Stimulated activated CD8-positive, alpha-beta memory T cell treated with anti-CD3 and anti-CD28 coated beads, Interleukin-4, amount 100 ng/mL, for 1 hour (primary cell): ENCODE measurements at places on chromosomes 5 and 9.

DNA sequence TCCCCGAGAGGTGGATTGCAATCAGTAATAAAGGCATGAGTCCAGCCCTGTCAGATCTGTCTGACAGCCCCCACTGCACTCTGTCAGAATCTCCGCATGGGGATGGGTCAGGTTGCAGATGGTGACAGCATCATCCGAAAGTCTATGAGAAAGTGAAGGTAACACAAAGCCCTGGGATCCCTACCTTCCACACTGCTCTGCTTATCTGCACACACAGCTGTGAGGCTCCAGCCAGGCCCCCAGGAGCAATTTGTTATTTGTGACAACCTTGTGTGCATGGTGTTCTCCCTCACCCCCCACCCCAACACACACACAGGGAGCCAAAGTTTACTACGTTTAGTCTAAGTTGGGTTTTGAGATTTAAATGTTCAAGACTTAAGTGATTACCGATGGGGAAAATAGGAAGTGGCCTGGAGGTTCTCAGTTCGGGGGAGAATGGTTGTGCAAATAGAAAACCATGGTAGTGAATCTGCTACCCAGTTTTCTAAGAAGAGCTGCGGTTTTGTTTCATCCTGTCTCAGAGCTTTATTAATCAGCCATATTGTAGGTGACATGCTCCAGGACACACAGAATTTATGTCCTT, 92.7 kb downstream of the SV2C start:
- no peak for DNase-seq

DNA sequence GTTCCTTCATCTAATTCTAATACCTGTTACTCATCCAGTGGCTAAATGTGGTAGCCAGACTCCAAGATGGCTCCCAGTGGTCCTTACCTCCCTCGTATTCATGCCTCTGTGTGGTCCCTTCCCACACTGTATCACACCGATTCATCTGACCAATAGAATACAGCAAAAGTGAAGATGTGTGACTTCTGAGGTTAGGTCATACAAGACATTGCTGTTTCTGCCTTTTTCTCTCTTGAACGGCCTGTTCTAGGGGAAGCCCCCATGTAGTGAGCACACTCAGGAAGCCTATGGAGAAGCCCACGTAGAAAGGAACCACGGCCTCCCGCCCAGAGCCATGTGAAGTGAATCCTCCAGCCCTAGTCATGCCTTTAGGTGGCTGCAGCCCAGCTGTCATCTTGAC, 9.4 kb upstream of the C5 start:
- DNase-seq: no peak

GRCh38 chr9:107274096-107274495, 9.0 kb upstream of the RAD23B start:
- no peak for DNase-seq

GRCh38 chr9:20591223-20591622, 31.1 kb downstream of the MLLT3 start:
- no peak for DNase-seq

DNA sequence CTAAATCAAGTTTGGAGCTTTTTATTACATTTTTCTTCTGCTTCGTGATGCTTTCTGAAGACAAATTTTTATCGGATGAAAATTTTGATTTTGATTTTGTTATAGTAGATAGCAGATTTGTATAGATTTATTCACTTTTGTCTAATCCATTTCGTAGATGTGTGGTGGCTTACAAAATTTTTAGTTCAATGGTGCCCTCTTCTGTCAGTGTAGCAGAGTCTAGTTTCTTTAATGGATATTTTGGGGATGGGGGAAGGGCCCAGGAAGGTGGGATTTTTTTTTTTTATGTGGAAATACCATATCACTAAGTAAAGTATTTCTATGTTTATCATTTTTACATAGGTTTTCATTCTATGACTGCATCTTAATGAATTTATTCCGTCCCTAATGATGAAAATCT, 259.9 kb upstream of the TARS1 start:
- DNase-seq: no peak

DNA sequence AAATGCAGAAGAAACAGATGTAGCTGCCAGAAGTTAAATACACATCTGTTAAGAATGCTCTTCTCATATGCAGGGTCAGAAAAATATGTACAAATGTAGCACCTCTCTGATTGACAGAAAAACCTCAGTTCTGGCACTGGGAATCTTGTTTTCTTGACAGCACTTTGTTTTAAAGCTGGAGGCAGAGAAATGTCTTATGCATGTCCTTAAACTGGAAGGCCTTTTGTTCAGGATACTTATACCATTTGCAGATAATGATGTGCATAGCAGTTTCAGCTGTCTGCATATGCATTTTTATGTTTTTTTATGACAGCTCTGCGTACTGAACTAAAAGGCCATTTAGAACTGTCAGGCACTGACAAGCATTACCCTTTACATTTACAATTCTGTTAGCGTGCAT, 567.9 kb downstream of the EBF1 start:
- no peak for DNase-seq

- DNase-seq: no peak
These were observed 1.1 kb upstream of the DBH start for GRCh38 chr9:133635098-133635497.

DNA sequence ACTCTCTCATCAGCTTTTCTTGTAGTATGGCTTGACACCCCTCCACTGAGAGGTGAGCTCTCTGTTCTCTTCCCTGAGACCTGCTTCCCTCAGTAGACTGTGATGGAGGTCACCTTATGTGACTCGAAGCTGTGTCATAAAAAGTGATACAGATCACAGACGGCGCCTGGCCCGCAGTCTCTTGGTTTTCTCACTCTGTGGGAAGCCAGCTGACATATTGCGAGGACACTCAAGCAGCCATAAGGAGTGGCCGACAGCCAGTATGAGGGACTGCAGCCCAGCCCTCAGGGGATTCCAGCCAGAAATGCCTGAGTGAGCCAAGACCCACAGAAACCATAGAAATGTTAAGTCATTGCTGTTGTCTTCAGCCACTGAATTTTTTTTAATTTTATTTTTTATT, 38.0 kb downstream of the GADD45G start:
- DNase-seq: no peak

GRCh38 chr5:53350991-53351770, 129.2 kb upstream of the FST start:
- no peak for DNase-seq

DNA sequence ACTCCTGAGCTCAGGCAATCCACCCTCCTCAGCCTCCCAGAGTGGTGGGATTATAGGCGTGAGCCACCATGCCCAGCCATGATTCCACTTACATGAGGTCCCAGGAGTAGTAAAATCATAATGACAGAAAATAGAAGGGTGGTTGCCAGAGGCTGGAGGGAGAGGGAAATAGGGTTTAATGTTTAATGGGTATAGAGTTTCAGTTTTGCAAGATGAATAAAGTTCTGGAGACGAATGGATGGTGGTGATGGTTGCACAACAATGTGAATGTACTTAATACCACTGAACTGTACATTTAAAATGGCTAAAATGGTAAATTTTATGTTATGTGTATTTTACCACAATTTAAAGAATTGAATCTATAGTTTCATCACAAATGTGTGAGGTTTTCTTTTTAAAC, 146.5 kb upstream of the ABCA1 start:
- DNase-seq: no peak

- no peak for DNase-seq
These were observed 104.6 kb downstream of the MTX3 start for GRCh38 chr5:79886456-79886855.

DNA sequence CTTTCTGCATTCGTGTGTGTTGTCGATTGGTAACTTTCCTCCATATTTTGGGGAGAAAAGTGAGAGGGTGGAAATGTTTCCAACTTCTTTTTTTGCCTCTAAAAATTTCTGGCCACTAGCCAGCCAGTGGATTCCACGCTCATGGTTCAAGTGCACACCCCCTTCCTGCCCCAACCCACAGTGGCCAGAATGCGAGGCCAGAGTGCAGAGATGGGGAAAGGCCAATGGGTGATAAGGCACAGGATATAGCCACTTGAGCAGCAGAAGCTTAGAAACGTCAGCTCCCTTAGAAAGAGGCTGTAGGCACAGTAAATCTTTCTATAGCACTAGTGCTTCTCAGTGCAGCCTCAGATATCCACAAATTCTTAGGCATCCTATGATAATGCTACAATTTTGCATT, 75.8 kb upstream of the ADRB2 start:
- no peak for DNase-seq

DNA sequence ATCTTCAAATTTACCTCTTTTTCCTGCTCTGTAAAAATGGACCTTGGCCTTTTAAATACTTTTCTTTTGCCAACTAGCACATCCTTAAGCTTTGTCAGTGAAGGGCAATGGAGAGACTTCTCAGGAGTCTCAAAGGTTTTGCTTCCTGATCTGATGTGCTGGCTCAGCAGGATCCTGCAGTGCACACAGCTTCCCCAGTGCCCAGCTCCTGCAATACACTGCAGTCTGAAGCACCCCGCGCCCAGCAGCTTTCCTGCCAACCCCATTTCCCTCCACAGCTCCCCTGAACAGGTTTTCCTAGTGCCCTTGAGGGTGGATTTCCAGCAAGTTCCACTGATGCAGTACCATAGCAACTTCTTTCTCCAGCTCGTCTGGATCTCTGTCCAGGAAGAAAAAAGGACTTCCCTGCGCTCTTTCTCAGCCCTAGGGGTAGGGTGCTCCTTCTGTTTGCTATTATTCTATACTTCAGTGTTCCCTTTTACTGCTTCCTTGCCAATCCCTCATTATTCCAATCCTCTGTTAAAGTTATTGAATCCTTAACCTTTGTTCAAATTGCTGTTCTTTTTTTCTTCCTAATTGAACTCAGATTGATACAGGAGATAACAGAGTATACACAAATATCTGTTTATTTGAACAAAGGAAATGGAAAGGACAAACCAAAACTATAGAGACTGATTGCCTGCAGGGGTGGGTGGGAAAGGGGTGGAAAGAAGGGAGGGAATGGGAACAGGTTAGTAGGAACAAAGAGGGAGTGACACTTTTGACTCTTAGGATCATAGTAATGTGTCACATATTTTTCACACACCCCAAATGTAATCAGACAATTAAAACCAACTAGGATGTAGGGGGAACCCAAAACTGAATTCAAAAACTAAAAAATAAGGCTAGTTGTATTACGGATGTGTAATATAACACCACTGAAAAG, 8.5 kb downstream of the SNAPC3 start:
- DNase-seq: no peak

DNA sequence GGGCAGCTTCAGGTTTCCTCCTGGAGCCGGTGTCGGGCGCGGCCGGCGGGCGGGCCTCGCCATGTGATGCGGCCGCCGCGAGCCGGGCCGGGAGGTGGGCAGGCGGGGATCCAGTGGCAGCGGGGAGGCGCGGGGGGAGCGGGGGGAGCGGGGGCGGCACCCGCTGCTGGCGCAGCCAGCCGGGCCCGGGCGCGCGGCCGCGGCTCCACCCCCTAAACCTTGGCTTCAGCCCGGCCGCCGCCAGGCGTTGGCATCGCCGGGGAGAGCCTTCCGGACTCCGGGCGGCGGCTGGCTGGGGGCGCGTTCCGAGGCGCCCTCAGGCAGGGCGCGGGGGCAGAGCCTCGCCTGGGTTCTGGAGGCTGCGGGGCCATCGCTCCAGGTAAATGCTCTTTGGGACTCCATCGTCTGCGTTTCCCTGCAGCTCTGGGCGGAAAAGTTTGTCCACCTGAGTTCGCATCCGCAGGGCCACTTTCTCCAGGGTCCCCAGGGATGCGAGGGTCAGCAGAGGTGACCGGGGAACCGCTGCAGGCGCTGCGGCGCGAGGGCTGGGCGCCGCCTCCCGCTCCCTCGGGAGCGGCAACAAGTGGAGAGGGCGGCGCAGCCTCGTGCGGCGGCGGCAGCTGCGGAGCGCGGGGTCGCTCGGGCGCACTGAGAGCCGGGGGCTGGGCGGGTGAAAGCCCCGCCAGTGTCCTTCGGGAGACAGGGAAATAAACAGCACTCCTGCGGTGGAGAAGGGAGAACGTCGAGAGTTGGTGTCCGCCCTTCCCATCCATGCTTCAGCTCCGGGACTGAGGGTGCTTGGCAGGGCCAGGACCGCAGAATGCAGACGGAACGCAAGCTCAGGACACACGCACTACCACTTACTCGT, at the start of gene ARHGEF28:
TSS of gene ARHGEF28 (plus strand) at position 253 of the 868 bp plus-strand sequence. CDS start 58,656 bp downstream, outside the sequence.
- no peak for DNase-seq

DNA sequence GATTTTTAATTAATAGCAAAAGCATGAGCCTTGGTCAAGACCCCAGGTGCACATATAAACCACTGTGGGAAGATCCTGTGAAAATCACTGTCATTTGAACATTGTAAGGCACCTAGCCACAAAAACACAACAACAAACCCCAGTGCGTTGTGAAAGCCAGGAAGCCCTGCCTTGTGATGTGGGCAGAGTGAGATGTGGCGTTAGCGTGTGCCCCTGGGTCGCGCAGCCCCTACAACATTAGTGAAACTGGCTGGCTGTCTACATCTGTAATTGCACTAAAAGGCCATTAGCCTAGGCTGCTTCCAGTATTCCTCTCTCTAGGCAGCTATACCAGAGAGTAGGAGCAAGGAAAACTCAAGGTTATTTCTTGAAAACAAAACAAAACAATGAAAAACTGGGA, 21.1 kb upstream of the PDZD2 start:
- no peak for DNase-seq

GRCh38 chr5:135568923-135569360, 9.8 kb downstream of the CXCL14 start:
- DNase-seq: no peak

GRCh38 chr5:176671890-176672747, 24.8 kb downstream of the TSPAN17 start:
- no peak for DNase-seq

- DNase-seq: no peak
These were observed 100.8 kb downstream of the CTNND2 start for GRCh38 chr5:11803436-11803835.

DNA sequence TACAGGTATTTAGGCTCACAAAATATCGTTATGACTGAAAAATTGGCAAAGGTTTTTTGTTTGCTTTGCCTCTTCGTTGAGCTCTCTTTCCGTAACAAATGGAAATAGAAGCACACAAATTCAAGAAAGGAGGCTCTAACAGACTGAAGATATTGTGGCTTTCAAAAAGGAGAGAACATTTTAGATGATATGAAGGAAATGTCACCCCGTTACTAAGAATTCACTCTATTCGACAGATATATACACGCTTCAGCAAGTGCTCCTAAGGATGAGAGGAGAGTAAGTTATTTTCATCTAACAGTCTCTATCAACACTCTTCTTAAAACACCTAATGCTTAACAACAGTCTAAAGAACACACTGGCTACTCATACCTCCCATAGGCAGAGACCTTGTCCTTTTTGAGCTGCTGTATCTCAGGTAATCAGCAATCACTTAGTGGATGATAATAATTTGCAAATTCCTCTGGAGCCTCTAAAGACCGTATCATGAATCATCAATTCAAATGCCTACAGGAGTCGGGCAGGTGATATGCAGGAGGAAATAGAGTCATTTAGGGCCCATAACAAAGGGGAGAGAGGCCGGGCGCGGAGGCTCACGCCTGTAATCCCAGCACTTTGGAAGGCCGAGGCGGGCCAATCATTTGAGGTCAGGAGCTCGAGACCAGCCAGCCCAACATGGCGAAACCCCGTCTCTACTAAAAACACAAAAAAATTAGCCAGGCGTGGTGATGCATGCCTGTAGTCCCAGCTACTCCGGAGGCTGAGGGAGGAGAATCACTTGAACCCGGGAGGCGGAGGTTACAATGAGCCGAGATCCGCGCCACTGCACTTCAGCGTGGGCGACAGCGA, 1.4 kb upstream of the HSDL2 start:
- no peak for DNase-seq

GRCh38 chr5:127298656-127299055, 8.1 kb downstream of the MEGF10 start:
- DNase-seq: no peak
